Astrocyte (in vitro differentiated cells and primary cell): ENCODE measurements at places on chromosomes 4 and X. TPM values are rescaled to one million over a fixed set of nuclear protein-coding genes. Genes with fewer than 3 reads are reported as not detected.

DNA sequence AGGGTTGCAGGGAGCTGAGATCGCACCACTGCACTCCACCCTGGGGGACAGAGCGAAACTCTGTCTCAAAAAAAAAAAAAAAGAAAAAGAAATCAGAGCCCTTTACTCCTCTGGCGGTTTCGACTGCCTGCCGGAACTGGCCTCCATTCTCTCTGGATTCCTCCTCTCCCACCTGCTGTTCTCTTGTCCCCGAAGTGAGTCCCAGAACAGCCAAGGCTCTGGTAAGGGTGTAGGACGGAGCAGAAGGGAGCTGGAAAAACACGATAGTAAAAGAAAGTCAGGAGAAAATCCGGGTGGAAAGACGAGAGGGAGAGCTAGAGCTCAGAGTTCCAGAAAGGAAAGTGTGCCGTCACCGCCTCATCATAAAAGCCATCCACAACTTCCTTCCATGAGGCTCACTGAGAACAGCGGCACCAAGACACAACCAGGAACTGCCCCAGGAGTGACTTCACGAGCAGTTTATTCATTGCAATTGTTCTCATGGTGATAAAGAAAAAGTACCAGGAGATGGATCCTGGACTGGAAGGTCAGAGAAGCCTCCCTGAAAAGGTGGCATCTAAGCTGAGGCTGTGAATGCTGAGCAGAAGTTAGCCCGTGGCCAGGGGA lies 12.3 kb downstream of the TLR3 start:
- H3K4me1 ChIP-seq: no peaks in the 10 kb centered on the region
- H3K27ac ChIP-seq: no peak overlapping the region
- H3K36me3 ChIP-seq: no peaks in the 10 kb centered on the region

DNA sequence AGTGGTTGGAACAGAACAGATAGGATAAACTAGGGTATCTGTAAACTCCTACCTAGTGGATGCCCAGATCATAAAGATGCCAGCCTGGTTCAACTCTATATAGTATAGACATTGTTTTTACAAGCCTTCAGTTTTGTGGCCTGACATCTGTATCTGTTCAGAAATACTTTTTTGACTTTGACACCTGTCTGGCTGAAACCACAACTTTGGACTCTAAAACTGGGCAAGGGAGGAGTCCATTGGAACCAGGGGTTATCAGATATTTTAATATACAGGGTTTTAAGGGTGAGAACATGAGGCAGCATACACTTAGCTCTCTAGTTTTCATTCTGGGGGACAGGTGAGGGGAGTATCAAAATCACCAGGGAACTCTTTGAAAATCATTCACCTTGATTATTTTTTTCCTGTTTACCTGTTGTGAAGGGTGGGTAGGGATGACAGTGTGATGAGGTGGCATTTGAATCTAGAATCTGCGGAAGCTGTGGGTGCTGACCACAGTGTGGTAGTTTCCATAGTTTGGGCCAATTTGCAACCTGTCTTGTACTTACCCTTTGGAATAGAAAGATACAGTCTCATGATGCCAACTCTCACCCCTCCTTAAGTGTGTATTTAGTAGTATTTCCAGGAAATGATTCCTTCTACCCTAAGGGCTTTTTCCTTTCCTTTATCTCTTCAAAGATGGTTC lies 20.6 kb downstream of the GAB1 start:
- H3K4me3 ChIP-seq: no peak overlapping the region
- no peak for DNase-seq
- H3K27me3 ChIP-seq: no peaks in the 10 kb centered on the region

Gene TMSB15C
- total RNA-seq: 2.3 and 2.7 TPM in 2 replicates

Gene NSUN7
- 2.1 and 2.5 TPM in 2 replicates for total RNA-seq

GRCh38 chr4:23993373-23993772 lies 103.5 kb upstream of the PPARGC1A start:
- H3K4me1 ChIP-seq: no peaks in the 10 kb centered on the region
- no peak for DNase-seq
- H3K27me3 ChIP-seq: no peaks in the 10 kb centered on the region
- H3K4me3 ChIP-seq: no peak overlapping the region
- H3K27ac ChIP-seq: no peak overlapping the region
- no peaks in the 10 kb centered on the region for H3K36me3 ChIP-seq

Gene OTUD6A
- total RNA-seq: not detected in 2 replicates

Gene RNF212
- 2.0 and 2.2 TPM in 2 replicates for total RNA-seq

GRCh38 chrX:139204898-139205667 lies 325.5 kb upstream of the F9 start:
- peaks cover 6% of the 10 kb centered on the region for H3K27me3 ChIP-seq
- peak overlapping the region; percentile 52 for H3K4me3 ChIP-seq
- H3K36me3 ChIP-seq: no peaks in the 10 kb centered on the region
- H3K27ac ChIP-seq: no peak overlapping the region

Gene DRD5
- not detected in 2 replicates for total RNA-seq

DNA sequence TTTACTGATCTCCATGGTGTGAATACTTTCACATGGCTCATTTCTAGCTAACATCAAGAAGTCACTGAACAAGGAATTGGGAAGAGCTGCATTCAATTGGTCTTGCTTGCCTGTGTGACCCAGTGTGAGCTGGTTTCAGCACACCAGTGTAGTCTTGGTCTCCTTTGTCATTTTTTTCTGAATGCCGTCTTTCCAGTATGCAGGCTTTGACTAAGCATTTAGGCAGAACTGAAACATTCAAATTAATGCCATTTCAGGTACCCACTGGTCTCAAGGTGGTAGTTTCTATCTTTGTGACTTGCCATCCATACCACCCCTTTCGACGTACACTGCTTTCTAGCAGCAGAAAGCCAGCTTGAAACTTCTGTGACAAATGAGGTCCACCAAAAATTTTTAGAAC lies 550.5 kb upstream of the BOD1L1 start:
- H3K27me3 ChIP-seq: no peaks in the 10 kb centered on the region
- H3K36me3 ChIP-seq: no peaks in the 10 kb centered on the region
- DNase-seq: no peak
- peaks cover 14% of the 10 kb centered on the region for H3K4me1 ChIP-seq
- no peak overlapping the region for H3K27ac ChIP-seq

Gene EPGN
- 0.54 and 0.77 TPM in 2 replicates for total RNA-seq

- no peak overlapping the region for H3K27ac ChIP-seq
- DNase-seq: no peak
- H3K4me1 ChIP-seq: no peaks in the 10 kb centered on the region
- no peaks in the 10 kb centered on the region for H3K27me3 ChIP-seq
- H3K36me3 ChIP-seq: no peaks in the 10 kb centered on the region
These were observed 13.4 kb downstream of the STAP1 start for GRCh38 chr4:67571975-67572374.

- DNase-seq: peak; percentile 54
- no peak overlapping the region for H3K4me3 ChIP-seq
- peaks cover 13% of the 10 kb centered on the region for H3K4me1 ChIP-seq
- peak overlapping the region; percentile 20 for H3K27ac ChIP-seq
- no peaks in the 10 kb centered on the region for H3K36me3 ChIP-seq
These were observed 10.5 kb upstream of the TMEM165 start for GRCh38 chr4:55385201-55385649.

DNA sequence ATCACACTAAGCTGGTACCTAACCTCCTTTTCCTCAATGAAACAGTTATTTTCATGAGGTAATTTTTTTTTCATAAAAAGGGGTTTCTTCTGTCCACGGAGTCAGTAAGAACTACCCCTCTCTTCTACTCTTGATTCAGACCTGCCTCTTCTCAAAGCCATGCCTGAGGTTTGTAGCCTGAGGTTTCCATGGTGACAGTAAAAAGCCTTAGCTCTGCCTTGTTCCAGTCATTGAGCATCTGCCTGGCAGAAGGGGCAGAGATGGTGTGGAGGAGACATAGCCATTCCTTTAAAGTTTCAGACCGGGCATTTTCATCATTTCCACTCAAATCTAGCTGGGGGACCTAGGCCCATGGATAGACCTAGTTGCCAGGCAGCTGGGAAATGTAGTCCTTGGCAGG lies 135.5 kb downstream of the REPS2 start:
- H3K4me3 ChIP-seq: no peak overlapping the region
- no peak for DNase-seq
- no peak overlapping the region for H3K27ac ChIP-seq
- no peaks in the 10 kb centered on the region for H3K36me3 ChIP-seq
- H3K27me3 ChIP-seq: no peaks in the 10 kb centered on the region

- H3K36me3 ChIP-seq: peaks cover 6% of the 10 kb centered on the region
- no peak overlapping the region for H3K4me3 ChIP-seq
- H3K27ac ChIP-seq: no peak overlapping the region
- DNase-seq: no peak
These were observed 10.5 kb upstream of the ADD1 start for GRCh38 chr4:2832981-2833670.

- H3K27ac ChIP-seq: no peak overlapping the region
- H3K27me3 ChIP-seq: no peaks in the 10 kb centered on the region
- no peaks in the 10 kb centered on the region for H3K36me3 ChIP-seq
These were observed 1450.6 kb upstream of the IGFBP7 start for GRCh38 chr4:58560736-58561135.

DNA sequence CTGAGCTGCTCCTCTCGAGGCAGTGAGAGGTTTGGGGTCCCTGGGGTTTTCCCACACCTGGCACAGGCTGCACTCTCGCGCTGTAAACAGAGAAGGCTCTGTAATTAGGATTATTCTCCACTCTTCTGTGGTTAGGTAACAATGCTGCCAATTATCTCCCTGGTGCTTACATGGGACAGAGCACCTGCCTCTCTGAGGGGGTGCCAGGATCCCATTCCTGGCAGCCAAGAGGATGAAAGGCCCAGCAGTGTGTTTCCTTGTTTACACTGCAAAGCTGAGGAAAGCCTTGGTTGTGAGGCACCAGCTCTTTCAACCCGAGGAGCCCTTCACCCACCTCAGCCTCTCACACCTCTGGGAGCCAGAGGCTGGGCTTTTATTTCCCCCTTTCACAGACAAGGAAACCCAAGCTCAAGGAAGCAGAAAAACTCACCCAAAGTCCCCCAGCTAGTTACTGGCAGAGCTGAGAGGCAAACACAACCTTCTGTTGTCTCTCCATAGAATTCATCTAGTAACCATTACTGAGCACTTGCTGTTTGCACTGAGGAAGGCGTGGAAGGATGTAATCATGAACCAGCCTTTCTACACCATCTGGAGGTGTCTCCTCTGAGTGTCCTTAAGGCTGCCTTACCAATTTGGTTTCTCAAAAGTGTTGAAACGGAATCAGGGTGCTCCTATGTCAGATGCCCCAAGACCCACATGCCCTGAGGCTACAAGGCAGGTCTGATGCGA lies 39.7 kb upstream of the PROM1 start:
- H3K36me3 ChIP-seq: no peaks in the 10 kb centered on the region
- H3K4me1 ChIP-seq: no peaks in the 10 kb centered on the region
- H3K27ac ChIP-seq: no peak overlapping the region
- no peak for DNase-seq
- H3K27me3 ChIP-seq: peaks cover 6% of the 10 kb centered on the region

GRCh38 chr4:16027626-16028025 lies 56.2 kb downstream of the PROM1 start:
- H3K27me3 ChIP-seq: no peaks in the 10 kb centered on the region
- H3K4me3 ChIP-seq: no peak overlapping the region
- H3K36me3 ChIP-seq: no peaks in the 10 kb centered on the region
- H3K27ac ChIP-seq: no peak overlapping the region

DNA sequence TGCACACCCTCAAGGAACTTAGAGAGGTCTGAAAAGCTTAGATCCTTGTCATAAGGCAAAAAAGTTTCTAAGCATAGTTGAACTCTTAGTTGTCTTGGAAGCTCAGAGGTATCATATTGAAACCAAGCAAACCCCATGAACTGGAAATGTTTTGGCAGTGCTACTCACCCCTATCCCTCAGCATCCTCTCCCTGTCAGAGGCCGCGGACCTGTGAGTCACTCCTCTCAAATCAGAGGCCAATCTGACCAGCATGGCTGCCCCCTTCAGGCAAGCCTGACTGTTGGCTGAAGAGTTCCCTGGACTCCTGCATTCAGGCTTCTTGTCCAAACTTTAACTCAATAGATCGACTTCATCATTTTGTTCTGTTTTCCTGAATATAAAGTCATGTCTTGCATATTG lies 69.4 kb downstream of the KCNIP4 start:
- no peaks in the 10 kb centered on the region for H3K27me3 ChIP-seq
- peak; percentile 40 for DNase-seq
- no peak overlapping the region for H3K27ac ChIP-seq
- H3K36me3 ChIP-seq: no peaks in the 10 kb centered on the region

Gene CT45A3
- total RNA-seq: not detected in 2 replicates

GRCh38 chr4:161188578-161188977 lies 975.2 kb downstream of the FSTL5 start:
- no peak overlapping the region for H3K27ac ChIP-seq
- DNase-seq: no peak
- no peaks in the 10 kb centered on the region for H3K36me3 ChIP-seq

DNA sequence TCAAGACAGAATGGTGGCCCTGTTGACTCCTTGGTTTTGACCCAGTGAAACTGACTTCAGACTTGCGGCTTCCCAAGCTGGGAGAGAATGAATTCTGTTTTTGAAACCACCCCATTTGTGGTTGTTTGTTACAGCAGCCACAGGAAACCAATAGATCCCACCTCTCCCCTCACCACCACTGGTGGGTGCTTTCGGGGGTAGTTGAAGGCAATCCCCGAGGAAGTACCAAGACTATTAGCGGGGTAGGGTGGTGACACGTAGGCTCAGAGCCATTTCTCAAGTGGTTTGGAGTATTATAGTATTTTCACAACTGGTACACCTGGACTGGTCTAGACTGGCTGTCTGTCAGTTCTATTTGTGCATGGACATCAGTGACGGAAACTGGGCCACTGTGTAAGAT lies 189.1 kb upstream of the RBPJ start:
- no peak for DNase-seq
- H3K4me1 ChIP-seq: no peaks in the 10 kb centered on the region
- no peak overlapping the region for H3K4me3 ChIP-seq

DNA sequence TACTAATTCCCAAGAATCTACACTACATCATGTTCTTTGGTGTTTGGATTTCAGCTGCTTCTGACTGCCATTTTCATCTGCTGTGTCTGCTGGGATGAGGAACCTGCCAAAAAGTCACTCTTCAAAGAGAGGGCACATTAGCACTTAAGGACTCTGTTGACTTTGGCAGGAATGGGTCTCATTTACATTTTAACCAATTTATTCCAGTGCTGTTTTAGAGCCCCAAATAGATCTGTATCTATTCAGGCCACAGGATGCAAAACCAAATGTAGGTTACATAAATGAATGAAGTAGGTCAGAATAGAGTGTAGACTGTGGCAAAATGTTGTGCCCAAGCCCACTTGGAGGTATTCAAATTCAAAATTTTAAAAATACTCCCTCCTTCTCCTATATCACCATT lies 14.4 kb downstream of the TXK start:
- no peak overlapping the region for H3K4me3 ChIP-seq
- no peaks in the 10 kb centered on the region for H3K4me1 ChIP-seq
- H3K27ac ChIP-seq: no peak overlapping the region
- no peaks in the 10 kb centered on the region for H3K27me3 ChIP-seq
- no peak for DNase-seq

Gene MAGEE2
- not detected in 2 replicates for total RNA-seq
